Spinal cord (tissue), 10 donors: ENCODE measurements at places on chromosomes 2 and 18. TPM values are rescaled to one million over a fixed set of nuclear protein-coding genes. Genes with fewer than 3 reads are reported as not detected.

DNA sequence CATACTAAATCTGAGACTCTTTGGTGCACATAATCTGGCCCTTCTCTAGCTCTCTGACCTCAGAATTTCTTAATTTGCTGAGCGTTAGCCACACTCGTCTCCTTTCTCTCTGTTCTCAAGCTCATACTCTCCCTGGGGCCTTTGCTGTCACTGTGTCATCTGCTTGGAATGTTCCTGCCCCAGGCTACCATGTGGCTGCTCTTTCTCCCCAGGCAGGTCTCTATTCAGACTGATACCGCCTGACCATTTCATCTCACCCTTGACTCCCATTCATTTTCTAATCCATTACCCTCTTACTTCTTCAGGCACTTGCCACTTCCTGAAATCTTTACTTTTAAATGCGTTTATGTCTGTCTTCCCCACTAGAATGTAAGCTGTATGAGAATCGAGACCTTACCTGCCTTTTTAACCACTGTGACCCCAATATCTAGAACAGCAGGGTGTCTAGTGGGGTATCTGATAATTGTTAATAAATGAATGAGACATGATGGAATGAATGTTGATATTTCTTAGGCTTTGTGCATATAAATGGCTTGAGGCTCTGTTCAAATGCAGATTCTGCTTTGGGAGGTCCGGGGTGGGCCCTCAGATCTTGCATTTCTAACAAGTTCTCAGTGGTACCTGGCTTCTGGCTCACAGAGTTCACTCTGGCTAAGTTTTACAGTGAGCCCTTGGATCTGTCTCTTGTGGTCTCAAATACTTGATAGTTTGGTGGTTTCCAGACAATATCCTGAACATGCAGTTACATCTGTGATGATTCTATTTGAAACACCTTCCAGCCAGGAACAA, 89.9 kb upstream of the EPC2 start:
- H3K36me3 ChIP-seq = no peaks in the 10 kb centered on the region
- H3K4me1 ChIP-seq = peaks cover 1% of the 10 kb centered on the region
- no peak overlapping the region for H3K4me3 ChIP-seq
- DNase-seq = peak; percentile 7

The EMILIN1 gene
- total RNA-seq = 20.9 TPM

GRCh38 chr2:22579341-22579740, 805.6 kb upstream of the KLHL29 start:
- H3K27me3 ChIP-seq = no peaks in the 10 kb centered on the region
- no peaks in the 10 kb centered on the region for H3K36me3 ChIP-seq
- DNase-seq = no peak
- peak overlapping the region; percentile 13 for H3K27ac ChIP-seq
- H3K4me3 ChIP-seq = no peak overlapping the region
- no peaks in the 10 kb centered on the region for H3K4me1 ChIP-seq

The STK25 gene
- total RNA-seq = 134 TPM

GRCh38 chr2:151277067-151277466, 12.4 kb downstream of the NMI start:
- no peaks in the 10 kb centered on the region for H3K36me3 ChIP-seq
- no peaks in the 10 kb centered on the region for H3K4me1 ChIP-seq
- no peak for DNase-seq
- H3K4me3 ChIP-seq = no peak overlapping the region
- no peaks in the 10 kb centered on the region for H3K27me3 ChIP-seq
- no peak overlapping the region for H3K27ac ChIP-seq

GRCh38 chr18:52340406-52341102, 557 bp downstream of the DCC start:
- no peak for DNase-seq
- peak overlapping the region; percentile 65 for H3K27ac ChIP-seq
- peak overlapping the region; percentile 67 for H3K4me3 ChIP-seq
- peaks cover 23% of the 10 kb centered on the region for H3K4me1 ChIP-seq

The SERPINB10 gene
- 0.33 TPM for total RNA-seq

- no peak overlapping the region for H3K4me3 ChIP-seq
- H3K4me1 ChIP-seq = no peaks in the 10 kb centered on the region
- H3K27me3 ChIP-seq = no peaks in the 10 kb centered on the region
- no peaks in the 10 kb centered on the region for H3K36me3 ChIP-seq
- no peak for DNase-seq
- no peak overlapping the region for H3K27ac ChIP-seq
These were observed 21.4 kb upstream of the RFX8 start for GRCh38 chr2:101496279-101496678.

GRCh38 chr2:188975497-188976102, 1.4 kb downstream of the COL3A1 start:
- H3K4me3 ChIP-seq = peak overlapping the region; percentile 75
- H3K4me1 ChIP-seq = no peaks in the 10 kb centered on the region
- H3K27ac ChIP-seq = peak overlapping the region; percentile 96
- no peak for DNase-seq
- no peaks in the 10 kb centered on the region for H3K27me3 ChIP-seq

GRCh38 chr18:63532471-63532870, 9.7 kb upstream of the SERPINB12 start:
- no peak overlapping the region for H3K27ac ChIP-seq
- no peak overlapping the region for H3K4me3 ChIP-seq
- no peaks in the 10 kb centered on the region for H3K4me1 ChIP-seq
- DNase-seq = no peak
- H3K36me3 ChIP-seq = no peaks in the 10 kb centered on the region
- H3K27me3 ChIP-seq = no peaks in the 10 kb centered on the region

- peaks cover 2% of the 10 kb centered on the region for H3K27me3 ChIP-seq
- no peak for DNase-seq
- H3K27ac ChIP-seq = no peak overlapping the region
These were observed 65.3 kb downstream of the MYO3B start for GRCh38 chr2:170243118-170243837.

The C18orf32 gene
- 46.0 TPM for total RNA-seq

DNA sequence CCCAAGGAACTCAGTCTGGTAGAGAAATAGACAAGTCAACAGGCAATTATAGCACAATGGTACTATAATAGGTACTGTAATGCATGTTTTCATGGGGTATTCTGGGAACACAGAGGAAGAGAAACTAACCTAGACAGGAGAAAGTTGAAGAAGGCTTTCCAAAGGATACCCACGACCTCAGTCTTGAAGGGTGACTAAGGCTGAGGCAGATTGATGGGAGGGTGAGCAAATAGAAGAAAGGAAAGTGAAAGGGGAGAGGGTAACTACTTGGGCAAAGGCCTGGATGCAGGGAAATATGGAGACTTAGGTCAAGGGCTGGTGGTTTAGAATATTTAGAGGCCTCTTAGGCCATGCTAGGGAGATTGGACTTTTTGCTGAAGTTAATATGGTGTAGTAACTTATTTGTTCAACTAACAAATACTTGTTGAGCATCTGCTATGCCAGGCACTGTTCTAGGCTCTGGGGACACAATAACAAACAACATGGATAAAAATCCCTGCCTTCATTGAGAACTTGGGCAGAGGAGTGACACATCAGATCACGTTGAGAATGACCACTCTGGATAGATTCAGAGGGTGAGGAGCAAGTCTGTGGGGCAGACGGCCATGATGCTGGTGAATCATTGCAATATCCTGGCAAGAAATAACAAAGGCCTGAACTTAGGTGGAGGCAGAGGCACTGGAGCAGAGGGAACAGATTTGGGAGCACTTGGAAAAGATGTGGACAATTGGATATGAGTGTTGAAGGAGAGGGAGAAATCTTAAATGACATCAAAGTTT, 56.4 kb downstream of the PLB1 start:
- no peaks in the 10 kb centered on the region for H3K36me3 ChIP-seq
- H3K4me1 ChIP-seq = no peaks in the 10 kb centered on the region
- H3K27me3 ChIP-seq = no peaks in the 10 kb centered on the region
- H3K27ac ChIP-seq = no peak overlapping the region
- H3K4me3 ChIP-seq = no peak overlapping the region

The AMMECR1L gene
- 13.0 TPM for total RNA-seq

DNA sequence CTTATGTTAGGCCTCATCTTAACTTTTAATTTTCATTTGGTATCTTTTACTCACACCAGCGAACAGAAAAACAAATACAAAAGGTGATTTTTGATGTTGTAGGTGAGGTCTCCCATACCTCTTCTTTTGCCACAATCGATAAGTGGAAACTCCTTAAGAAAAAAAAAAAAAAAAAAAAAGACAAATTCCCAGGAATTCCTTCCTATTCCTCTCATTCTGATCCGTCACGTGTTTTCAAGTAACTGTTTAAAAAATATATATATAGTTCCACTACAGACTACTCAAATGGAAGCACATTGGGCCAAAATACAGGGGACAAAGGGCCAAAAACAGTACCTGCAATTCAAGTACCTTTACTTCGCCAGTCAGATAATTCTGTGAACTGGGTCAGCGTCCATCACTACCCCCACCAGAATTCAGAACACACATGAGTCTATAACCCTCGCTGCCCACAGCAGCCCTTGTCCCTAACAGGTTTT, 16.5 kb downstream of the NMUR1 start:
- no peaks in the 10 kb centered on the region for H3K27me3 ChIP-seq
- H3K36me3 ChIP-seq = no peaks in the 10 kb centered on the region
- H3K4me3 ChIP-seq = peak overlapping the region; percentile 88
- no peak for DNase-seq
- peak overlapping the region; percentile 93 for H3K27ac ChIP-seq
- peaks cover 8% of the 10 kb centered on the region for H3K4me1 ChIP-seq

- no peak overlapping the region for H3K27ac ChIP-seq
- no peak overlapping the region for H3K4me3 ChIP-seq
- no peak for DNase-seq
These were observed 264.5 kb downstream of the CD226 start for GRCh38 chr18:69683176-69683575.

- no peak overlapping the region for H3K27ac ChIP-seq
- H3K4me1 ChIP-seq = peaks cover 15% of the 10 kb centered on the region
- no peak overlapping the region for H3K4me3 ChIP-seq
- no peak for DNase-seq
- H3K36me3 ChIP-seq = no peaks in the 10 kb centered on the region
- no peaks in the 10 kb centered on the region for H3K27me3 ChIP-seq
These were observed 31.9 kb upstream of the FOSL2 start for GRCh38 chr2:28360718-28361293.

GRCh38 chr2:8229546-8229986, 452.3 kb upstream of the ID2 start:
- H3K27me3 ChIP-seq = no peaks in the 10 kb centered on the region
- H3K36me3 ChIP-seq = no peaks in the 10 kb centered on the region
- DNase-seq = no peak
- H3K27ac ChIP-seq = no peak overlapping the region
- H3K4me3 ChIP-seq = no peak overlapping the region
- no peaks in the 10 kb centered on the region for H3K4me1 ChIP-seq

- H3K27me3 ChIP-seq = no peaks in the 10 kb centered on the region
- H3K27ac ChIP-seq = peak overlapping the region; percentile 88
- peaks cover 10% of the 10 kb centered on the region for H3K4me1 ChIP-seq
- no peaks in the 10 kb centered on the region for H3K36me3 ChIP-seq
- DNase-seq = peak; percentile 46
- peak overlapping the region; percentile 70 for H3K4me3 ChIP-seq
These were observed 1.1 kb downstream of the MAP3K20 start for GRCh38 chr2:173076581-173077345.

The HOXD4 gene
- 9.0 TPM for total RNA-seq

The RAX gene
- total RNA-seq = not detected

The ZSCAN30 gene
- total RNA-seq = 30.9 TPM

DNA sequence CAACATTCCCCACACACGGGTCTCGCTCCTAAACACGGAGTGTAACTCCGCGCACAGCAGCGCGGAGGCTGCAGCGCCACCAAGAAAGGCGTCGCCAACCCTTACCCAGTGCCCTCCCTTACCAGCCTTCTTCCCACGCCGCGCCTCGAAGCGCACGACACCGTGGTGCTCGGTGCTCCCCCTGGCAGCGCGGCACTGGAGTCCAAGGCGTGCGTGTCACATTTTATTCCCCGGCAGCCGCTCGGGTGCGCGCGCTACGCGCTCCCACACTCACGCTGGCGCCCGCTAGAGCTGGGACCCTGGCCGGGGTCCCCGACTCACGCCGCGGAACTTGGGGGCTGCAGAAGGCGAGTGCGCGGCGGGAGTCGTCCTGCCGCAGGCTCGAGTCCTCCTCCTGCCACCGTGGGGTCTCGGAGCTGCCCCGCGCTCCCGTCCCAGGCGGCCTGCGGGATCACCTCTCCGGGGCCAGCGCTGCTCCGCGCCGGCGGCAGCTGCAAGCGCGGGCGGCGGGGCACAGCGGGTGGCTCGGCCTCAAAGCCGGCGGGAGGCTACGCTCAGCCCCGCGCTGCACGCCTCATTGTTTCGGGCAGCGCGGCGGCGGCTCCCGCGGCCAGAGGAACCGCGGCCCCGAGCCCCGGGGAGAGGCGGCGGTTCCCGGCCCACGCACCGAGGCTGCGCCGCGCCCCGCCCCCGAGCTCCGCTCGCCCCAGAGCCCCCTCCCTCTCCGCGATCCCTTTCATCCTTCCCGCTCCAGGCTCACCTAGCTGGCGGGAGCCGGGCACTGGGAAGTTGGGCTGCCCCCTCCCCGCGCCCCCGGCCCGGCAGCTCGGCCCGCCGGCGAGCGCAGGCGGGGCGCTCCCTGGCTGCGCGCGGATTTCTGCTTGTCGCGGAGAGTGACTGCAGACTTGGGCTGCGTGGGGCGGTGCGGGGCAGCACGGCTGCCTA, at the start of gene ST6GAL2:
Gene ST6GAL2, minus strand, starts transcription at position 197 of the 945 bp plus-strand sequence. CDS start 42,190 bp downstream, outside the sequence.
- peak within 1 kb of the TSS; percentile 84 for H3K27ac ChIP-seq
- peak within 1 kb of the TSS; percentile 62 for H3K4me3 ChIP-seq
- peaks cover 3% of the 10 kb centered on the region for H3K27me3 ChIP-seq
- peaks cover 16% of the 10 kb centered on the region for H3K4me1 ChIP-seq
- no peak for DNase-seq

The KIF5C gene
- total RNA-seq = 79.2 TPM

The OLA1 gene
- 102 TPM for total RNA-seq

DNA sequence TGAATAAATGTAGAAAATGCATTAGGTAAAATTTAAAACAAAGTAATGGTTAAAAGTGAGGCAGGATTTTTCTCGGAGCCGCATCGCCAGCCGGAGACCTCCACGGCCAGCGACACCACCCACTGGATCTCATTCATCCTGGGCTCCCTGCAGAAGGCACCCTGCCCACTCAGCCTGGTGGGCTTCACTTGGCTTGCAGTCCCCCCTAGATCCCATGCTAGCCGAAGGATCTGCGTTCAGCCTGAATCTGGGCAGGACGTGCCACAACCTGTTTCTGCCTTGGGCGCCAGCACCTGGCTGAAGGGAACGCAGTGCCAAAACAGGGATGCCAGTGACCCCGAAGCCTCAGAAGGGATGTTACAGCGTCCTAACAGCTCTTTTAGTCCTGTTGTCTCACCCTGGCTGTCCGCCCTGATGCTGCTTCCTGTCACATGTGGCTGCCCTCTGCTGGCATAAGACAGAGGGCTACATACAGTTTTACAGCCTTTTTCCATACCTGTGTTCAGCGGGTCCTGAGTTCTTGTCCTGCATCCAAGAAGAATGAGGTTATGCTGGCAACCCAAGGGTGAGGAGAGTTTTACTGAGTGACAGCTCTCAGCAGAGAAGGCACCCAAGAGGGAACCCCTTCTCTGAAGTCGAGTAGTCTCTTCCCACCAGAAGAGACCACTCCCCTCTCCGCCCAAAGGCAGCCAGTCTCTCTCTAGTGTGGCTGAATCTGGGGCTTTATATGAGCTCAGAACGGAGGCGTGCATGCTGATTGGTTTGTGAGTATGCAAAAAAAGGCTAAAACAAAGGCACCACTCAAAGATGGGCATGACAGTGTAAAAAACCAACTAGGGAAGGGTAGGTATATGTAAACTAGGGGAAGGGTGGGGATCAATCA, 173.1 kb upstream of the GYPC start:
- H3K27ac ChIP-seq = no peak overlapping the region
- no peaks in the 10 kb centered on the region for H3K27me3 ChIP-seq
- H3K4me3 ChIP-seq = no peak overlapping the region
- H3K36me3 ChIP-seq = no peaks in the 10 kb centered on the region
- DNase-seq = no peak
